ENCODE measurements at places on chromosomes 1 and 21. TPM values are rescaled to one million over a fixed set of nuclear protein-coding genes. Genes with fewer than 3 reads are reported as not detected.

Gene OPTC
- total RNA-seq = not detected

Gene FCRL5
- not detected for total RNA-seq

Gene CDK11B
- 49.8 TPM for total RNA-seq

Gene LIN28A
- not detected for total RNA-seq

GRCh38 chr1:171366816-171367215 is 52.8 kb downstream of the FMO4 start:
- H3K27ac ChIP-seq = no peak overlapping the region
- H3K36me3 ChIP-seq = no peaks in the 10 kb centered on the region
- H3K4me1 ChIP-seq = no peaks in the 10 kb centered on the region

- H3K4me1 ChIP-seq = no peaks in the 10 kb centered on the region
- peaks cover 4% of the 10 kb centered on the region for H3K36me3 ChIP-seq
- H3K27ac ChIP-seq = peak overlapping the region; percentile 59
- peaks cover 27% of the 10 kb centered on the region for H3K27me3 ChIP-seq
Measured at GRCh38 chr1:205986292-205986691, 16.9 kb downstream of the RAB7B start.

- peaks cover 23% of the 10 kb centered on the region for H3K27me3 ChIP-seq
- peaks cover 2% of the 10 kb centered on the region for H3K36me3 ChIP-seq
- no peak overlapping the region for H3K4me3 ChIP-seq
- no peak for DNase-seq
Measured at GRCh38 chr1:94336991-94337390, 81.2 kb upstream of the ABCD3 start.

DNA sequence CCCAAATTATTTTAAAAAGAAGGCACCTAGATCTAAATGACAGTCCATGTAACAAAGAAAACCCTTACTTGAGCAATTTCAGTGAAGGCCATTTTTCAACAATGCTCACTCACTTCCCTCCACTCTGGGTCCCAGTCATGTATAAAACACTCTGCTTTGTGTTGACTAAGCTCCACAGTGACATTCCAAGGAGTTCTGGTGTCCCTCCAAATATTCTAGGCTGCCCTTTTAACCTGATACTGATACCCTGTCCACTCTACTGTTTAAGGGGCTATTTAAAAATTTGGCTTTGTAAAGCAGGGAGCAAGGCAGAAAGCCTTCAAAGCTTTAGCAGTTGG is 73.6 kb downstream of the GNG12 start:
- no peaks in the 10 kb centered on the region for H3K36me3 ChIP-seq
- no peak for DNase-seq
- H3K27me3 ChIP-seq = peaks cover 41% of the 10 kb centered on the region

DNA sequence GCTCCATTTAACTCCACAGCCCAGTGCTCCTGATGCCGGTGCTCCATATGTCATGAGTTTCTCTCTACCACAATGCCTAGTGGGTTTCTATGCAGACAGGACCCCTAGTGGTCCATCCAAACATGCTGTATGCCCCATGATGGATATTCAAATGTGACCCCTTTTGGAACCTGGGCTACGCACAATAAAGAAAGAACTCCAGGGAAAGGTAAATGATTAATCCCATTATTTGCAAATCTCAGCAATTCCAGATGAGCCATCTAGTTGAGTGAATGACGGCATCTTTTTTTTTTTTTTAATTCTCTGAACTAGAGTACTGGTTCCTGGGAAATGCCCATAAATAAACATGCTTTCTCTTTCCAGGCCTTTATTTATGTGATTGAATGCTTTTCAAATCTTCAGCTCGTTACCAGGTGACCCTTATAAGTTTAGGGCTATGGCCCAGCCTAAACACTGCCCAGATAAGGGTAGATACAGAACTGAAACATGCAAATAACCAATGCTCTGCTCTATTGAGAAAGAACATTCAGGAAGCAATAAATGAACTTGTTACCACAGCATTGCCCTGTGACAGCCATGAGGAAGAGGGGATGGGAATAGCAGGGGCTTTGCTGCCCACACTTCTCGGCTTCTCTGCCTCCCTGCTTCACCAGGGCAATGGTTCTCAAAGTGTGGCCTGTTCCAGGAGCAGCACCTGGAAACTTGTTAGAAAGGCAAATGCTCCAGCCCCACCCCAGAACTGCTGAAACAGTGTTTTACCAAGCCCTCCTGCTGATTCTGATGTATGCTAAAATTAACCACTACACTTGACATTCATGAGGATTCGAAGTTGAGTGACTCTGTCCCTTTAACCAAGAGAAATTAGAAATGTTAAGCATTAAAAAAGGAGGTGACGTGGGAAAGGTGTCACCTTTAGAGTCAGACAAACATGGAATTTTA is 151.7 kb downstream of the SEC16B start:
- H3K36me3 ChIP-seq = no peaks in the 10 kb centered on the region
- H3K27ac ChIP-seq = no peak overlapping the region
